ENCODE measurements at places on chromosomes 5 and 9.
A peak's percentile ranks its signal among the peaks of the same experiment; 100 is the strongest.

GRCh38 chr9:92488681-92489550 is 6.6 kb upstream of the ASPN start:
- DNase-seq, result no peak

- no peak for DNase-seq
These were observed 113.8 kb upstream of the ZNF608 start for GRCh38 chr5:124860291-124860655.

- DNase-seq, result peak; percentile 45
These were observed 288.9 kb downstream of the RAB3C start for GRCh38 chr5:58871648-58872242.

DNA sequence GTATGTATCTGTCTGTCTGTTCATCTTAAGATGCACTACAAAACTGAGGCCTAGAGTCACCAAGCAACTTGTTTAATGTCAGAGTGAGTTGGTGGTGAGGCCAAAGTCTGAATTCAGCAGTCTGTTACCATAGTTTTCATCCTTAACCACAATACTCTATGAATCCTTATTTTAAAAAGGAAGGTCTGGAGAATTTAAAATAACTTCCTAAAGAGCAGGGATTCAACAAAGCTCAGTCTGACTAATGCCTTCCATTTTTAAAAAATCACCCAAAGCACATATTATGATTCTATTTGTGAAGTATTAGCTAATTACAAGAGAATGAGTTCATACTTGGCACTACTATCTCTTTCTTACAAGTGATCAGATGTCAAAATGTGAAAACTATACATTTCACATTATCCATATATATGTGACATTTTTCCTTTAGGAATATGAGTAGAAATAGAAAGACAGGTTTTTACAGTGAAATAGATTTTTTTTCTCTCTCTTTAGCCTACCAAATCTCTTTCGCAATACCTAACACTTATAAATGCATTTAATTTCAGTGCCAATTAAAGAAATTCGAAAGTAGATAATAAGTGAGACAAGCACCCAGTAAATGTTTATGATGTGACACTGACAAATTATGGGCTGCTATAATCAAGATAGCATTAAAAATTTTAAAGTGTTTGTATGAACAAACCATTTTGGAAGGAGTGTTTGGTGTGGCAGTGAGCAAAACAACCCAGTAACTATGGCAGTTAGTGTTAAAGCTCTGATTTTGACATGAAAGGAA is 102.3 kb upstream of the CDKN2B start:
- no peak for DNase-seq

DNA sequence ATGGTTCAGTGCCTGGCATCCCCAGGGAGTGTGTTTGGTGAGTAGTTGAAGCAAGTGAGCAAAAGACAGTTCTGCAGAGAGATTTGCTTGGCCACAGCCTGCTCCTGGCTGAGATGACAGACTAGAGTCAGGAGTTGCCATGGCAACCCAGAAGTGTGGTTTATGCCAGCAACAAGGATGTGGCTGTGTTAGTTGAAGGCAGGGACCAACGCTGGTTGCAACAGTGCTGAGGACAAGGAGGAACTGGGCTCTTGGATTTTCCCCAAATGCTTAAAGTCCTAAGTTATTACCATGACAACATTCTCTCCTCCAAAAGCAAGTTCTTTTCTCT is 2.7 kb downstream of the NXNL2 start:
- peak; percentile 64 for DNase-seq

GRCh38 chr9:32455738-32456137 is 70.3 kb downstream of the RIGI start:
- DNase-seq, result no peak

DNA sequence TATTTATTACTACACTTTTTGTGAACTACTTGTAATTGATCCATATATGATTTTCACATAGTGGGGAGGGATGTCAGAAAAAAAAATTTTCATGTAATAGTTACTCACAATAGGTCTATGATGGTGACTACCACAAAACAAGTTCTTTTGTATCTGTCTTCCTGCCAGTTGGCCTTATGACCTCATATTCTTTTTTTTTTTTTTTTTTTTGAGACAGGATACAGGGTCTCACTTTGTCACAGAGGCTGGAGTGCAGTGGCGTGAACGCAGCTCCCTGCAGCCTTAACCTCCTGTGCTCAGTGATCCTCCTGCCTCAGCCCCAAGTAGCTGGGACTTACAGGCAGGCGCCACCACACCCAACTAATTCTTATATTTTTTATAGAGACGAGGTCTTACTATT is 10.9 kb downstream of the SEC24A start:
- DNase-seq, result no peak

DNA sequence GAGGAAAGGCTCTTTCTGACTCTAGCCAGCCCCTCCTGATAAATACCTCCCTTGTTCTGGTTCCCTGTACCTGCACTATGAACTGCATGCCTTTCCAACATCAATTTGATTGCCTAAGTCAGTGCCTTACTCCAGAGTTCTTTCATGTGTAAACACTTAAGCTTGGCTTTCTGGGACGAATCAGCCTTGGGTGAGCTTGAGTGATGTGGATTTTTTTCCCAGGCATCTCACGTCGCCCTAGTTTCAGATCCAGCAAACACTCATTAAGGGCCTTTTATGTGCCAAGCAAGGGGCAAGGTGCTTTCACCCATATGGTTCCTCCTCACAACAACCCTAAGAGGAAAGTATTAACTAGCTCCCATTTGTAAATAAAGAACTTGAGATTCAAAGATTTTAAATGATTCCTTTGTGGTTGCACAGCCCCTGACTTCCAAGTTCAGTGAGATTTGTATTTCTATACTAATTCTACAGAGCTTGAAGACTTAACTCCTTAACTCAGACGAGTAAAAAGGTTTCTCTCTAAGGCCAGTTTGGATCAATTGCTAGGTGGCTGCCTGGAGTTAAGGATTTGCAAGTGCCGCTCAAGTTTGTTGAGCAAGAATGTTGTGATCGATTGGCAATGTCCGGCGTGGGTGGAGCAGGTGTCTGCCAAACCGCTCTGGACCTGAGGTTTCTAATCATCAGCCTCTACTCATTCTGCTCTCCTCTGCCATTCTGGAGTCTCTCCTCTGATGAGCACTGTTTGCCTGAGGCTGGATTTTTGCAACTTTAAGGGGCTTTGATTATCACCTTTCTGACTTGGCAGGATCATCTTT is 20.2 kb upstream of the TJP2 start:
- no peak for DNase-seq

GRCh38 chr9:37293664-37294524 is 128.6 kb upstream of the GRHPR start:
- DNase-seq, result no peak

- DNase-seq, result no peak
These were observed 205.0 kb upstream of the ZNF462 start for GRCh38 chr9:106657926-106658325.

- no peak for DNase-seq
These were observed 261.2 kb upstream of the PIK3R1 start for GRCh38 chr5:67954351-67954750.

DNA sequence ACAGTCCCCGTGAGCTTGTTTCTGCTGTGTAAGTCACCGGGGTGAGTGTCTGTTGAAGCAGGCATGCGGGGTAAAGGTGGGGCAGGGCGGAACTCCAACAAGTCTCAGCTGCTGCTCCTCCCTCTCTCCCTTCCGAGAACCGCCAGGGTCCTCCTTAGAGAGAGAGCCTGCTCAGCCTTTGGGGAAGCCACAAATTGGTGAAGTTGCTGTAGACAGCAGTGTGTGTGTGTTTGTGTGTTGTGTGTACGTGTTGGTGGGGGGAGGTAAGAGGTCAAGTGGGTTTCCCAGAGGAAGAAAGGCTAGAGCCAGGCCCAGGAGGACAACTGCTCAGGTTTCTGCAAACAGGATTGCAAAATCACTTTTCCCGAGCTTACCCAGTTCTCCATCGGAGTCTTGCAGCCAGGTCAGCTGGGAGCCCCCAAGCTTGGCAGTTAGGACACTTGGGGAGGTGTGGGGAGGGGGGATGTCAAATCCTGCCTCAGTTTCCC is 38.9 kb upstream of the DAB2IP start:
- no peak for DNase-seq
